ENCODE measurements at places on chromosomes 12 and 14. TPM values are rescaled to one million over a fixed set of nuclear protein-coding genes. Genes with fewer than 3 reads are reported as not detected.

- no peak for DNase-seq
Measured at GRCh38 chr12:14243941-14244340, 121.5 kb upstream of the ATF7IP start.

DNA sequence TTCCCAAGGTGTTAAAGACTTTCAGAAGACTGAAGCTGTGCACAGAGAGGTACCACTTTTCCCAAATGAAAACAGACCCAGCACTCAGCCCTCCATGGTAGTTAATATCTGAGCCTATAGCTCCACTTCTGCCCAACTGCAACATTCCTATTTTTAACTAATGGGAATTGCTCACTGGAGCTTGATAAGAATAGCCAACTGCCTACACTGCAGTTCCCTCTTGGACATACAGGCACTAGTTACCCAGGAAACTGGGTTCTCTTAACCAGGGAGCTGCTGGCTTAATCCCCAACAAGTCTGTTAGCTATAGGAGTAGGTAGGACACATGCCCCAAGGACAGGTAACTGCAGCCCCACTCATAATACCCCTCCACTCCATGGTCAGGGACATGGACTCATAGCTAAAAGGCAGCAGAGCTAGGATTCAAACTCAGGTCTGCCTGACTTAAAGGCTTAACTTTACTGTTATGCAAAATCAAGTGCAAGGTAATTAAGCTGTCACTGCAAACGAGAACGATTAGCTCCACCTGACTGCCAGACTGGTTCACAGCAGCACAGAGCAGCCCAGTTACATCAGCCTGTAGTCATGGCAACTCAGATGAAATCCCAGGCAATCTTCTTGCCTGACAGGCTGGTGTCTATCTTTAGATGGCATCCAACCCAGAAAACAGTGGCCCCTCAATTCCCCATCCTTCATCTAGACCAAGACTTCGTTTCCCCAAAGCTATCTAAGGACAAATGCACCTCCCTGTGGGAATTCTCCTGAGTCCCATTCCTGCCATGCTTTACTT lies 77.1 kb upstream of the ACTN1 start:
- no peak for DNase-seq

DNA sequence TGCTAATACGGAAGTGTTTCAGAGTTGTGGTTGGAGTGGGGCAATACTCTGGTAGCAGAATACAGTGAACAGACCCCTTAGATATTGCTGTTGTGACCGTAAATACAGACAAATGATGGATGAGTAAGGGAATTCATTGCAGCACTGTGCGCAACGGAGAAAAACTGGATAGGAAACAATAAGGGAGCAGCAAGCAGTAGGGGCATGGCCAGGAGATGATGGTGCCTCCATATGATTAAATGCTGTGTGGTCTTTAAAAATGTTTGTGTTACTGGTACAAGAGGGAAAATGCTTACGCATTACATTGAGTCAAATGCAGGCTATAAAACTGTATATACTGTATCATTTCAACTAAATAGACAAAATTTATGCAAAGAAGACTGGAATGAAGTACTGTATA lies 61.6 kb downstream of the EML1 start:
- DNase-seq: no peak

DNA sequence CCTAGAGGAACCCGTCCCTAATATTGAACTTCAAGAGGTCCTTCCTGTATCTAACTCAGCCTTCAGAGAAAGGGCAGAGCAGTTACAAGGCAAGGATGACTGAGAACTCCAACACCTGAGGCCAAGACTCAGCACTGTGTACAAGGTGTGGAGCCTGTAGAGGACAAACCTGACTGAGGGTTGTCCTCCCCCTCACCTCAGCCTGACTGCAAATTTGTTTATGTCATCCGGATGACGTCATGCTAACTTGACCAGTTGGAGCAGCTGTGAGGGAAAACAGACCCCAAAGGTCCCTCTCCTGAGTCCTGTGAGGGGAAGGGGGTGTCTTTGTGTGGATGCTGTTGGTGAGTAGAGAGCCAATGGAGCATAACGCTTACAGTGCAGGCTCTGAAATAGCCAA lies 4.3 kb downstream of the CRACR2A start:
- no peak for DNase-seq

DNA sequence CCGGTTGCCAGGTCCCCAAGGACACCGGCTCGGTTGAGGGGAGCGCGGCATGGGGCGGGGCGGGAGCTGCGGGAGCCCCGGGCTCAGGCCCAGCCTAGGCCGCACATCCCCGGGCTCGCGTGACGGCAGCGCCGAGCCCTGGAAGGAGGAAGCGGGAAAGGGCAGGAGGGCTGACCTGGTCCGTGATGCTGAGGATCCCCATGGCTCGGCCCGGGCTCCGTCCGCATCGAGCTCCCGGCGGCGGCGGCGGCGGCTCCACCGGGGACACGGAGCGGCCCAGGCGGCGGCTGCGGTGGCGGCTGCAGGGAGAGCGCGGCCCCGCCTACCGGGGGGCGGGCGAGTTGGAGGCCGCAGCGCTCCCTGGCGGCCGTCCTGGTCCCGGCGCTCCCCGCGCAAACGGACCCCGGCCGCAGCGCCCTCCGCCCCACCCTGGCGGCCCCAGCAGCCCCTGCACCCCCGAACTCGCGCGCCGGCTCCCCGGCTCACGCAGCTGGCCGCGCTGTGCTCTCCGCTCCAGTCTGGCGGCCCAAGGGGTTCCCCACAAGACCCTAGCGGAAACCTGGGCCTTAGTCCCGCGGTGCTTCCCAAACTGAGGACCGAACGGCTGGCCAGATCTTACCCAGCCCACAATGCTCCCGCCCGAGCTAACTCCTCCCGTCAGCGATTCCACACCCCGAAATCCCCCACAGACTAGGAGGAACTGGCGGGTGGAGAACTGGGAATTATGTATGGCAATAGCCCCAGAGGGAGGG lies at the start of gene ANKRD52:
Gene ANKRD52, minus strand, starts transcription at position 317 of the 752 bp plus-strand sequence. Its CDS starts 115 bp downstream, at position 202.
- DNase-seq: peak; percentile 25

DNA sequence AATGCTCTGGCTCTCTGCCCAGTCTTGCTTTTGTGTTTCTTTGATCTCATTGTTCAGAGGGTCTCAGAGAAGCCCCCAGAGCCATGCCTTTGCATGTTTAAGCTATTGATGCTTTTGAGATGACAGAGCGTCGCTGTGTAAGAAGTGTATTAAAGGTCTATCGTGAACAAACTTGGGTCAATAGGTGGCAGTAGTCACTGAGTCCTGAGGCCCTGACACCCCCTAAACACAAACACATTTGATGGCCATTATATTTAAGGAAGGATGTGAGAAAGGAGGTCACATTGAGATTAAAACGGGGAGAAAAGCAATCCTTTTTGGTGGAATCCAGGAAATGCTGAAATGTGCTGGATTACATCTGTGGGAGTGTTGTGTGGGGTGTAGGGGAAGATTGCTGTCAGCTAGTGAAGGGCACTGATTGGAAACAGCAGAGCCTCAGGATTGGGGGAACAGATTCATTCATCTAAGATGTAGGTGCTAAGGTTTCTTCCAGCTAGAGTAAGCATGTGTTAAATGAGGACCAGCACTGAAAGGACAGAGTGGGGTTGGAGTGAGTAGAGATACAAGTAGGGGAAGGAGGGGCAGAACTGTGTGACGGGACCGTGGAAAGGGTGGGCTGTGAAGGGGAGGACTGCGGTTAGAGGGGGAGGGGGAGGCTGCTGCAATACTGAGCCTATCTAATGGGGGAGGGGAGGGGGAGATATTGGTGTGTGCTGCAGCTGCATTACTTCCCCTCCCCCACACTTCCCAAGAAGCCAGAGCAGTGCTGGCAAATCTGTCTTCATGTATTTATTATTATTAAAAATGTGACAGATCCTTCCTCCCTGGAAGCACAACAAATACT lies 12.7 kb downstream of the NGDN start:
- DNase-seq: no peak

DNA sequence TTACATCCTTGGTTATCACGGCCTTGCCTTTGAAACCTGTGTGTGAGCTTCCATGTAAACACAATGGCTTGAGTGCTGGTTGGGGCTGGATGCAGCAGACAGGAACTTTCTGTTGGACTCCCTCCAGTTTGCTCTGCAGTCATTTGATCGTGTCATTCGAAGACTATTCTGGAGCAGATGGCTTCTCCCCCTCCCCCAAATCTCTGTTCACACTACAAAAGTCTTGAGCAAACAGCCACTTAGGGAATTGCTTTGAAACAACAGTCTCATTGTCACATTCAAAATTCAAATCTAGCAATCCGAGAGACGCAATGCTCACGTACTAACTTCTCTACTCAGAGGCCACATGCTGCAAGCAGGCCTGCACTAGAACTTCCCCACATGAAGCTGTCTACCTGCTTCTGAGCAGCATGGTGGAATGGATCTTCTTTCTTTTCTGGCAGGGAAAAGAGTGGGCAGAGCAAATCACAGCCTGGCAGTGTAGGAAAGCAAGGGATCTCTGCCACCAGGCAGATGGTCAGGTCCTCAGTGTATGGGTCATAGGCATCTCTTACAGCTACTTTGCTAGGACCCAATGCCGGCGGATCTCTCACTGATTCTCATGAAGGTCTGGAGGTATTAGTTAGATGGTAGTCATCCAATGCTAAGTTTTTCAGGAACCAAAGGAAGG lies 214.2 kb downstream of the PPM1H start:
- DNase-seq: no peak

DNA sequence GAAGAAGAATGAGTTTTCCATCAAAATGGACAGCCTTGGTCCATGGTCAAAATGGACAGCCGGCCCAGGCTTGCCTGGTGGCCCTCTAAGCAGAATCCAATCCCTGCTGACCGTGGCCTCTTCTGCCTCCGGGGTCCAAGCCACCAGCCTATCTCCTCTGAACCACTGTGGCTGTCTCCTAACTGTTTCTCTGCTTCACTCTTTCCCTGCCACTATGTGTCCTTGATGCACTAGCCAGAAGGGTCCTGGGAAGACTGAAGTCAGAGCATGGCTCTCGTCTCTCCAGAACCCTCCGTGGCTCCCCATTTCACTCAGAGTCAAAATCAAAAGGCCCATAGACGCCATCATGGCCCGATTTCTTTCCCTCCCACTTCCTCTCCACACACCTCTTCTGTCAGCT lies 8.5 kb upstream of the FZD10 start:
- no peak for DNase-seq

- DNase-seq: peak; percentile 40
Measured at GRCh38 chr12:123092866-123093265, 58.0 kb downstream of the PITPNM2 start.

DNA sequence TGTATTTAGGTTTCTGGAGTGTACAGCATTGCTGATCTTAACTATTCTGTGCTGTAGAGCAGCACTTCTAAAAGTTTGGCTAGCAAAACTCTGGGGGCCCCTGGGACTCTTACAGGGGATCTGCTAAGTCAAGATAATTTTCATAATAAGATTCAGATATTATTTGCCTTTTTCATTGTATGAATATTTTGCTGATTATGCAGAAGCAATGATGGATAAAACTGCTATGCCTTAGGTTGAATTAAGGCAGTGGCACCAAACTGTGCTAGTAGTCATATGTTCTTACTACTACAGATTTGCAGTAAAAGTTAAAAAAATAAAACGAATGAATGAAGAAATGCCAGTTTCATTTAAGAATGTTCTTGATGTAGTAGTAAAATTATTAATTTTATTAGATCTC lies 160.1 kb downstream of the PDZRN4 start:
- no peak for DNase-seq

DNA sequence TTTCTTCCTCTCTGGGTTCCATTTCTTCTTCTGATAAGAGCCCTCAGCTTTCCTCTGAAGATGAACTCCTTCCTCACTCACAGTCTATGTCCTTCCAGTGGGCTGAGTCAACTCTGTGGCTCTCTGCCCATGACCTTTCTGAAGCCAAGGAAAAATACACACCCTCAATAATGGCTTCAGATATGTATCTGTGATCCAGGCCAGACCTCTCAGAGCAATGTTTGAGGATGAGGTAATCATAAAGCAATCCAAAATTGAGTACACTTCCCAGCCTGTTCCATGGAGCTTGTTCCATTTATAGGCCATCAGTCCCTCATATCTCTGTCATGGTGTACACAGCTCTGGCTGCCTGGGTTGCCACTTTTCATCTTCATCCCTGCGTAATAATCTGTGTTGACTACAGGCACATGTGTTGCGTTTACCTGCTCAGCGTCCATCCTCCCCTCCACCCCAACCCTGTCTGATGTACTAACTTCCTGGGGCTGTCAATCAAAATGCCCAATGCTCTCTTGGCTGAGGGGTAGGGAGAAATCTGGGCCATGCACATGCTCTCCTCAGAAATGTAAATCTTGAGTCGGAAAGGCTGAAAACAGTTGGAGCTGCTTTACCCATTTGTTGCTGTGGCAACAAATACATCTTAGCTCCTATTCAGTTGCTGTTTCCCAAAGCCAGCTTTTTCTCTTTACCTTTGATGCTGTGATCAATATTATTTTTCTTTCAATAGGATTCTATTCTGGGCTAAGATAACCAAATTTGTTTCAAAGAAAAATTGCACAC lies 377.8 kb upstream of the TMEM132C start:
- DNase-seq: no peak

- no peak for DNase-seq
Measured at GRCh38 chr14:20827326-20827725, 24.7 kb upstream of the RNASE1 start.

GRCh38 chr12:42587601-42588523 lies 1.7 kb downstream of the PRICKLE1 start:
- DNase-seq: no peak

DNA sequence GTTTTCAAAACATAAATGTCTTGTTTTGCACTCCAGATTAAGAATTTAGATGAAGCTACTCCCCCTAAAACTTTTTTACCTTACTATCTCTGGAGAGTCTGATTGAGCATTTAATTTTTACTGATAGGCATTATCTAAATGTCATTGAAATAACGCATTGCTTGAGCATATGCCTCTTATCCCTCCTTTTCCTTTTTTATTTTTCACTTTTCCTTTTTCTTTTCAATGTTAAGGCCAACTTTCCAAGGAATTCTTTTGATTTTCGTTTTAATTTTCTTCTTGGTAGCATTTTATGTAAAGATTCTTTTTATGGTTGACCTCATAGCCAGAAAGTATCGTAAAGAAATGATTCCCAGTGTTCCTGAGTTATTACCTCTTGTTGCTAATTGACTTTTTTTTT lies 2.9 kb downstream of the SRP54 start:
- DNase-seq: no peak

DNA sequence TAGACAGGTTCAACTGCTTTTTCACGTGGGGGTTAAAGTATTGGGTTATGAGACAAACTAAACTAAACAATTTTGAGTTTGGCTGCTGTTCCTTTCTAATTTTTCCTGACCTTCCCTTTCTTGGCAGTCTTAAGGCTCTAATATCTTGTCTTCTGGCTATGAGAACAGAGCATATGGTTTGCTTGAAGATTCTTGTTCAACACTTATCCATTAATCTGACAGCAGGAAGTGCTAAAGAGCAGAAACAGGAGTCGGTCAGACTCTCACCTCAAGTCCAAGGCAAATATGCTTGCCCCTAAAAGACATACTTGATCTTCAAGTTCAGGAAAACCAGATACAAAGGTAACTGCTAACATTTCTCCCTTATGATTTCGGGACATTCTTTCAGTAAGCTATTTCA lies 52.6 kb upstream of the KCNJ8 start:
- no peak for DNase-seq

Gene SCAF11
- total RNA-seq: 72.1 TPM

Gene INSM2
- not detected for total RNA-seq

Gene SOX5
- total RNA-seq: 0.42 TPM

Gene CEBPE
- total RNA-seq: not detected

Gene TEX22
- 0.07 TPM for total RNA-seq

Gene LRR1
- total RNA-seq: 30.7 TPM

Gene RASSF9
- total RNA-seq: 2.7 TPM

Gene DAO
- not detected for total RNA-seq

Gene OTUB2
- total RNA-seq: 3.6 TPM

Gene KRT5
- 16,153 TPM for total RNA-seq
